ENCODE measurements at places on chromosomes 16 and 17.

DNA sequence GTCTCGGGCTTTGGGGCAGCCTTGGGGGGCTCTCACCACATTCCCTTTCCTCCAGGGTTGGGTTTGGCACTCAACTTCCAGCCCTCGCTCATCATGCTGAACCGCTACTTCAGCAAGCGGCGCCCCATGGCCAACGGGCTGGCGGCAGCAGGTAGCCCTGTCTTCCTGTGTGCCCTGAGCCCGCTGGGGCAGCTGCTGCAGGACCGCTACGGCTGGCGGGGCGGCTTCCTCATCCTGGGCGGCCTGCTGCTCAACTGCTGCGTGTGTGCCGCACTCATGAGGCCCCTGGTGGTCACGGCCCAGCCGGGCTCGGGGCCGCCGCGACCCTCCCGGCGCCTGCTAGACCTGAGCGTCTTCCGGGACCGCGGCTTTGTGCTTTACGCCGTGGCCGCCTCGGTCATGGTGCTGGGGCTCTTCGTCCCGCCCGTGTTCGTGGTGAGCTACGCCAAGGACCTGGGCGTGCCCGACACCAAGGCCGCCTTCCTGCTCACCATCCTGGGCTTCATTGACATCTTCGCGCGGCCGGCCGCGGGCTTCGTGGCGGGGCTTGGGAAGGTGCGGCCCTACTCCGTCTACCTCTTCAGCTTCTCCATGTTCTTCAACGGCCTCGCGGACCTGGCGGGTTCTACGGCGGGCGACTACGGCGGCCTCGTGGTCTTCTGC, 8.4 kb downstream of the SLC16A3 start:
- no peak for DNase-seq

DNA sequence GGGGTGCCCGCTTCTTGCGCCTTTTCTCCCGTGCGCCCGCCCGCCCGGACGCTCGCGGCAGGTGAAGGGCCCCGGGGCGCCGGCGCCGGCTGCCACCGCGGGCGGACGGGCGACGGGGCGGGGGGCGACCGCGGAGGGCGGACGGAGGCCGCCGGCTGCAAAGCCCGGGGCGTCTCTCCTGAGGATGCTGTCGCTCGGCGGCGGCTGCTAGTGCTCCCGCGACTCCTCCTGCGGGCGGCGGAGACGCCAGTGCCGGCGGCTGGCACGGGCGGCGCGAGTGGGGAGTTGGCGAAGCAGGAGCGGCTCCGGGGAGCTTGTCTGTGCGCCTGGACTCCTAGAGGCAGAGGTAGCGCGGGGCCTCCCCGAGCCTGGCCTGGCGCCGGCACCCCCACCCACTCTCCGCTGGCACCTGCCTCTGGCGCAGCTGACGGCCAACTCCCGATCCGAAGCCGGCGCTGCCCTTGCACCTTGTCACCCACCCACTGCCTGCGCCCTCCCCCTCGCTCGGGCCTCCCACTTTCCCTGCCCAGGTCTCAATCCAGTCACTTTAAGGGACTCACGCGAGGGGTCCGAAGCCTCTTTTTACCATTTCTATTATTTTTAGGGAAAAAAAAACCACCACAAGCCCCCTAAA, at the start of gene FAM20A:
Gene FAM20A (minus strand): TSS at position 437 of the 634 bp plus-strand sequence. CDS start 701 bp downstream, outside the sequence.
- DNase-seq: peak; percentile 66

DNA sequence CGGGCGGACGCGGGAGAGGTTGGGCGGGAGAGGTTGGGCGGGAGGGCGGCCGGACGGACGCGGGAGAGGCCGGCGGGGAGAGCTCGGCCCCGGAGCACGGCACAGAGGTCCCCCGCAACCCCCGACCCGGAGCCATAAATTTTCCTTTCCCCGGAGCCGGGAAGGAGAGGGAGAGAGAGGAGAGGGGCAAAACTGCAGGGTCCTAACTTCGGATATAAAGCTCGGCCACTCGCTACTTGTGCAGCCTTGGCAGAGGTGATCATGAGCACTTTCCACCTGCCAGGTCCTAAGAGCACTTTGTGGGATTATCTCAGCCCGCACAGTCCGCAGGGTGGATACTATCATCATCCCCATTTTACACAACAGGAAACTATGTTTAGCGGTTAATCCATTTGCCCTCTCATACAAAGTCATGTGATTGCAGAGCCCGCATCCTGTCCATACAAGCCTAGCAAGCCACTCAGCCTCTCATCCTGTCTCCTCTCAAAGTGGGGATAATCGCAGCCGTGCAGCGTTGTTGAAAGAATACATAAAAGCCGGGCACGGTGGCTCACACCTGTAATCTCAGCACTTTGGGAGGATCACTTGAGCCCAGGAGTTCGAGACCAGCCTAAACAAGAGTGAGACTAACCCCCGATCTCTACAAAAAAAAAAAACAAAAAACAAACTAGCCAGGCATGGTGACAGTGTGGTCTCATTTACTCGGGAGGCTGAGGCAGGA, 780 bp upstream of the DCAKD start:
- DNase-seq: peak; percentile 46

GRCh38 chr17:75077072-75077495, 10.7 kb upstream of the SLC16A5 start:
- DNase-seq: no peak

DNA sequence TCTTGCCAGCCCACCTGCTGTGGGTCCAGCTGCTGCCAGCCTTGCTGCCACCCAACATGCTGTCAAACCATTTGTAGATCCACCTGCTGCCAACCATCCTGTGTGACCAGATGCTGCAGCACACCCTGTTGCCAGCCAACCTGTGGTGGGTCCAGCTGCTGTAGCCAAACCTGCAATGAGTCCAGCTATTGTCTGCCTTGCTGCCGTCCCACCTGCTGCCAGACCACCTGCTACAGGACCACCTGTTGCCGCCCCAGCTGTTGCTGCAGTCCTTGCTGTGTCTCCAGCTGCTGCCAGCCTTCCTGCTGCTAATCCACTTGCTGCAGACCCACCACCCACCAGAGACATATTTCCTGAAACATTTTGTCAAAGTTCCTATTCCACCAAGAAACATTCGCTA, 641 bp downstream of the KRTAP9-1 start:
- DNase-seq: no peak

- DNase-seq: peak; percentile 31
Measured at GRCh38 chr17:9240659-9241370, 219.5 kb downstream of the NTN1 start.

DNA sequence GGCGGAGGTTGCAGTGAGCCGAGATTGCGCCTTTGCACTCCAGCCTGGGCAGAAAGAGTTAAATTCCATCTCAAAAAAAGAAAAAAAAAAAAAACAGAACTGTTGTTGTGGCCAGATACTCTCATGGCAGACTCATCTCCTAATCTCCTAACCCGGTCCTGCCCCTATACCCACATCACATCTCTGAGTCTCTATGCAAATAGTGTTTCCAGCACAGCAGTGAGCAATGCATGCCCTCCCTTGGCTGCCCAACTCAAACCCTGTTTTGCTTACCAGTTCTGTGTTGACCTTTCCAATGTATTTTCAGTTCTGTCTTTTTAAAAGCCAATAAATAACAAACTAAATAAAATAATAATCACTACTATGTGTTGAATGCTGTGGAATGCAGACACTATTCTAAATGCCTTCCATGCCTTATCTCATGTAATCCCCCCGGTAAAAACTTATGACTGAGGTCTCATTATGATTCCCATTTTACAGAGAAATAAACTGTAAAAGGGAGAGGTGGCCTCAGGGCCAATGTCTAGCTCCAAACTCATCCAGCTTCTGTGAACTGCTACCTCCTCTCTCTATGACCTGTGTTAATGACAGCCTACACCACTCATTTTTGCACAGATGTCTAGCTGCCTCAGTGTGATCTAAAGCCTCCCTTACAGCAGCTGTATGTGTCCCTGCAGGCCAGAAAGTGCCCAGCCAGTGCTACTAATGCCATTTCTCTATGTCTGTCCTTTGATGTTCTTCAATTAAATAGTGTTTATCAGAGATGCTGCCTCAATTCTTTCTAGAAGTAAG, 289.8 kb downstream of the HS3ST3B1 start:
- peak; percentile 7 for DNase-seq

DNA sequence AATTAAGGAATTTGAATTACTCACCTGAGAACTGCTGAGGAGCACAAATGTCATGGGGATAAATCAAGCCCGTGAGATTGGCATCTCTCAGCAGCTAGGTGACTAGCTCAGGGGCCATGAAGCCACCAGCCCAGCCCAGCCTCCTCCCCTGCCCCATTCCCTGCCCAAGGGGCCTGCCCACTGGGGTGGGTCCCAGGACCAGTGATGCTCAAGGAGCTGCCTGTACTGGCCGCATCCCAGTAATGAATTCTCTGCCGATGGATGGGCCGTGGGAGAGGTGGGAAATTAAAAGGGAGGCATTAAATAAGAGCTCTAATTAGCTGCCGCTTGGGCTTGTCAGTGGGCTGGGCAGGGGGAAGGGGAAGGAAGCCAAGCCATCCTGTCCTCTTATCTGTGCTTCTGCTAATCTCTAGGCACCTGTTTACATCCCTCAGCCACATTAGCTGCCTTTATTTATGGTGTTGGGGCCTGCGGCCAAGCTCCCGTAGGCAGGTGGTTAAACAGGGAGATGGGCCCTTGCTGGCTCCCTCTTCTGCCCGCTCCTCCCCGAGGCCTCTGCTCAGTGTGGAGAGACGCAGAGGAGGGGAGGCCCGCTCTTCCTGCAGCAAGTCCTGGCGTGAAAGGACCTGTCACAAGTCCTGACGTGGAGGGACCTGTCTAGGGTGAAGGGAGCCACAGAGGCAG, 48.8 kb downstream of the PIPOX start:
- no peak for DNase-seq

GRCh38 chr16:30721606-30722005, 22.6 kb downstream of the SRCAP start:
- DNase-seq: no peak

GRCh38 chr17:39861235-39861634, 2.9 kb downstream of the IKZF3 start:
- DNase-seq: no peak

DNA sequence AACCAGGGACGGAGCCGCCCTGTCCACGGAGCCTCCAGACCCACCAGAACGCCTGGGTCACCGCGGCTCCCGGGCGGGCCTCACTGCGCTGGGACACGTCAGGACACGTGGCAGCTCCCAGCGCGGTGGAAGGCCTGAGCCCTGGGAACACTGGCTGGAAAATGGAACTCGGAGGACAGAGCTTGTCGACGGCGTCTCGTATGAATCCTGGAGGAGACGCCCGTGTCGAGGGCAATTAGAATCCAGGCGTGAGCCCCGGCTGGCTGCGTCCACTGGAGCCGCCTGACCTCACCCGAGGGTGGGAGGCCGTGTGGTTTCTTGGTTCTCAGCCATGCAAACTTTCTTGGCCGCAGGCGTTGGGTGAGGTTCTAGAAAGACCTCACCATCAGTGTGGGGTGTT, 173.9 kb downstream of the LAT start:
- no peak for DNase-seq

DNA sequence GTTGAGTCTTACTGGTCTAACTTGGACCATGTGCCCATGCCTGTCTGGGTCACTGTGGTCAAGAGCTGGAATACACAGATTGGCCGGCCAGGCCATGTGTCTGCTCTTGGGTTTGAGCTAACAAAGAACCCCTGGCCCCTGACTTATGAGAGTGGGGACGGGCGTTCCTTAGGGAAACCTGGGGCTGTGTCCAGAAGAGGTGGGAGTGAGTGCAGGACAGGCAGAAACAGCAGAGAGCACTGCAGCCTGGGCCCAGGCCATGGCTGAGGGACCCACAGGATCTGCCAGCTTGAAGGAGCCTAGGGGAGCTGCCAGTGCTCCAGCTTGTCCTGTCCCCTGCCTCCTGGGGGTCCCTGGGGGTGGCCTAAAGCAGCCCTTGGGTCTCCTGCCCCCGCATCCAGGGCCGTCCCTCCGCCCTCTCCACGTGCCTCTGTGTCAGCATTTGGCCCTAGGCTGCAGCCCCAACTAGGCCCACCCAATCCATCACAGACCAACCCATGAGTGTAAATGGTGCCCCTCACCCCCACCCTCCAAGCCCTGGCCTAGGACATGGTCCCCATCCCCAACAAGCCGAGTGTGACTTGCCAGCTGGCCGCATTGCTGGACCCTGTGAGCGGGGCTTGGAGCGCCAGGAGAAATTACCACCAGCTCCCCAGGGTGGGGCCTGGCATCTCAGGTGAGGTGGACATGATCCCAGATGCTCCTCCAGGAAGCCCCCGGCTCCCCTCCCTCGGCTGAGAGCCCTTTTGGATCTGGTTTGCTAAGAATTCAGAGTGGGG, 12.5 kb upstream of the DRC7 start:
- DNase-seq: no peak

DNA sequence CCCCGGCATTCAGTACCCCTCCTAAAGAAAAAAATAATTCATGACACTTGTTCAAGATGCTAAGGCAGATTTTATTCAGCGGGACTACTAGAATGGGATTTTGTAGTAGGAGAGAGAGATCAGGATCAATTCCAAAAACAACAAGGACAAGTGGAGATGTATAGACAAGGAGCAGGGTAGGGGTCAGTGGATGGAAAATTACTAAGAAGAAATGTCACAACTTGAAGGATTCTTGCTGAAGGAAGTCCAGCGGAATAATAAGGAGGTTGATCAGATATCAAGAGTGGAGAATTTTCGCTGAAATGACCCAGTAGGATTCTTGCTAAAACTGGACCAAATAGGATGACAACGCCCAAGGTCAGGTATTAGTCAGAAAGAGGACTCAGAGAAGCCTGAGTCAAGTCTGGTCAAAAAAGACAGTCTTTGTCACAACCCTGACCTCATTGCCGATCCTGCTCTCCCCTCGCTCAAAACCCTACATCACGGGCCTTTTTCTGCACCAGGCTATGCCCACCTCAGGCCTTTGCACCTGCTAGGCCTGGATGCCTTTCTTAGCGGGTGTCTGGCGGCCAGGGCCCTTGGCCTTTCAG, 36.9 kb downstream of the MMD start:
- no peak for DNase-seq

DNA sequence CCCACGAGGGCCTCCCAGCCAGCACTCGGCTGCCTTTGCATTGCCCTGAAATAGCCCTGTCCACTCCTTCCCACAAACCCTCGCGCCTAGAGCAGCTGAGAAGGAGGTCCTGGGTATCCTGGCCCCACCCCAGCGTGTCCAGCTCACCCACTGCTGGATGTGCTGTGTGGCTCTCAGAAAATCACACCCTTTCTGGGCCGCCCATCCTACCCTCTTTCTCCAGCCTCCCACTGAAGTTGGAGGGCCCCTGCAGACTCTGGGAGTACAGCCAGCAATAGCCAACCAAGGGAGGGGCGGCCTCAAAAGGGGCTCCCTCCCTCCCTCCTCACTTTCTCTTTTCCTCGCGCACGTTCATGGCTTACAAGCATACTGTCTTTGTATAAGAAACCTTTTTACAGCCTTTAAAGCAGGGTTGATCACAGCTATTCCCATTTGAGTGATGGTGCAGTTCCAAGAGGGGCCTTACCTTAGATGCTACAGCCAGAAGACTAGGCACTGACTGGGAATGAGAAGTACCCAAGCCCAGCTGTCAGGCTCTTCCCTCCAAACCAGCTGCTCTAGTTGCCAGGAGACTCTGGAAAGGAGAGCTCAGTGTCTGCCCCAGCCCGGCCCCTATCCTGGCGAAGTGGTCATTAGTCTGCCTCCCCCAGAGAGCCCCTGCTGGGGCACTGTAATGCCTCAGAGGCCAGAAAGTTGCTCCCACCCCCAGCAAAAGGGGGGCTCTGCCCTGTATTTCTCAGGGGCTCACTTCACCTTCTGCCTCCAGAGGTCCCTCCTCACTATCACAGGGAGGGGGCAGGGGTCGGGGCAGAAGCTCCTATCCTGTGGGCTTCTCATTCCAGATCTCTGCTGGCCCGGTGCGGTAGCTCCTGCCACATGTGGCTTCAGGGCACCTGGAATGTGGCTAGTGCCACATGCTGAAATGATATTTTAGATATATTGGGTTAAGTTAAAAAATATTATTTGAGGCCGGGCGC, 38.1 kb downstream of the DCAKD start:
- no peak for DNase-seq
